ELR (cell line): ENCODE measurements at places on chromosomes 1 and 21.
A peak's percentile ranks its signal among the peaks of the same experiment; 100 is the strongest.

GRCh38 chr1:74368335-74368734 lies 133.1 kb downstream of the TNNI3K start:
- peak; percentile 46 for DNase-seq

- no peak for DNase-seq
Measured at GRCh38 chr1:155127967-155128754, 485 bp downstream of the EFNA1 start.

GRCh38 chr1:229111703-229112319 lies 159.1 kb upstream of the RAB4A start:
- no peak for DNase-seq

GRCh38 chr1:111145542-111145941 lies 5.5 kb downstream of the CEPT1 start:
- DNase-seq, result no peak

DNA sequence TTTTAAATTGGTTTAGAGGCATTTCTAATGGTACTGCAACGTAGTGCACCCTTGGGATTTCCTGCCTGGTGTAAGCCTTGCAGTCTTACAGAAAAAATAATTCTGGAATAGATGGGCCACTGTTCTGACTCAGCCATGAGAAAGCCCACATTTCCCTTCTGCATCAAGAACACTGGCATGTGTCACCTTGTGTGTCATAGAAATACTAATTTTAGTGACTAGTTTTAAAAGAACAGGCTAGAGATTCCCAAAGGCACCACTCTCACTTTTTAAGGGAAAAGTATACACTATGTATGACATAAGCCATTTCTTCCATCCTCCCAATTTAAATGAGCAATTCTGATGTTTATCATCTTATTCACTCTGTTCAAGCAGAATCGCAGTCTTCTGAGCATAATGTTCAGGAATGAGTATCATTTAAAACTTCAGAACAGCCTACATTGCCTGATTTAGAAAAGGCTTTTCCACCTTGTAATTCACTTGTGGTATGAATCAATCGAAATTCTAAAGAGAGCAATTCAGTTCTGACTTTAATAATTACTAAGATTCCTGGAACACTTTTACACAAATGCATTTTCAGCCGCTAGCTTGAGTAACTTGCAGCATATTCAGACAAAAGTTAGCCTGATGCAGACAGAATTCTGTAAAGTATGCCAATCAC lies 18.8 kb downstream of the RGS13 start:
- peak; percentile 91 for DNase-seq

DNA sequence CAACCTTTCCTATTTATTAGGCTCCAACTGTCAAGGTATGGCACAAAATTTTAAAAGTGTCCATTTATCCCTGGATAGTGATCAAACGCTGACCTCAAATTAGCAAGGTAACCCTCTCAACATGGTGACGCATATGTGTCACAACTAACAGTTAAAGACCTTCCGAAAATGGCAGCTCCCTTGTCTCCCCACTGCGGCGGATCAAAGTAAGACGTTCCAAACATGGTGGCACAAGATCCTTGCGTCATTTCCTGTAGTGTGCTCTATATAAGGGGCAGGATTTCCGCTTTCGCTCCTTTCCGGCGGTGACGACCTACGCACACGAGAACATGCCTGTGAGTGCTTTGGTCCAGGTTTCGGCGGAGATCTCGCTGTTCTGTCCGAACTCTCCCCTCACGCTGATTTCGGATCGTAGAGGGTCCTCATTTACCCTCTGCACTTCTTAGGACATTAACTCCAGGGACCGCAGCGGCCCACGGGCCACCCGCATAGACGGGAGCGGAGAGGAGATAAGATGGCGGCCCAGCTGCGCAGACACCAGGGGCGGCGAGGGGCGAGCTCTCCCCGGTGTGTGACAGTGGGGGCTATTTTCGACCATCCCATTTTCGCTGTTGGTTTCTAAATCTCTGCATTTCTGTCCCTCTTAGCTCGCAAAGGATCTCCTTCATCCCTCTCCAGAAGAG lies at the start of gene RPS27:
Gene RPS27 (plus strand): TSS at position 295 of the 683 bp plus-strand sequence. CDS start 35 bp downstream, at position 330.
- DNase-seq, result peak; percentile 99

DNA sequence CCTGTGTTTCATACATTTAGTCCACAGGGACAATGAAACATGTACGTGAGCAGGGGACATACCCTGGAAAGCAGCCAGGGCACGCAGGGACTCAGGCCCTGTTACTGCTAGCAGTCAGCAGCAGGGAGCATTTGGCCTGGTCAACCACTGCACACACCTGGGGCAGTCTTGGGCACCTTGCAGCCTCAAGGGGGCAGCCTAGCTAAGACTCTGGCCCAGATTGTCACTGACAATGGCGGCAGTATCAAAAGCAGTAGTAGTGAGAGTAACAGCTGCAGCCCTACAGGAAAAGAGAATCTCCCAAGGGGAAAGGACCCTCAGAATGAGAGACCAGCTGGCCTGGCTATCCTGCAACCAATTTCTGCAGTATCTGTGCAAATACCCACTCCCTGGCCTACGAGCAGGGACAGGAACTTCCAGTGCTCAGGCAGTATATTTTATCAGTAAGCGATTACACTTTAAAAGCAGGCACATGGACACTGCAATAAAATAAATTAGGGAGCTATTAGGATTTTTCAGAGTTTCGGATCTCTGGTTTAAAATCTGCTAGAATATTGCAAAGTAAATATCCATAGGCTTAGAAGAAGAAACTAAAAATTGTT lies 475.6 kb downstream of the LTN1 start:
- DNase-seq, result peak; percentile 69

DNA sequence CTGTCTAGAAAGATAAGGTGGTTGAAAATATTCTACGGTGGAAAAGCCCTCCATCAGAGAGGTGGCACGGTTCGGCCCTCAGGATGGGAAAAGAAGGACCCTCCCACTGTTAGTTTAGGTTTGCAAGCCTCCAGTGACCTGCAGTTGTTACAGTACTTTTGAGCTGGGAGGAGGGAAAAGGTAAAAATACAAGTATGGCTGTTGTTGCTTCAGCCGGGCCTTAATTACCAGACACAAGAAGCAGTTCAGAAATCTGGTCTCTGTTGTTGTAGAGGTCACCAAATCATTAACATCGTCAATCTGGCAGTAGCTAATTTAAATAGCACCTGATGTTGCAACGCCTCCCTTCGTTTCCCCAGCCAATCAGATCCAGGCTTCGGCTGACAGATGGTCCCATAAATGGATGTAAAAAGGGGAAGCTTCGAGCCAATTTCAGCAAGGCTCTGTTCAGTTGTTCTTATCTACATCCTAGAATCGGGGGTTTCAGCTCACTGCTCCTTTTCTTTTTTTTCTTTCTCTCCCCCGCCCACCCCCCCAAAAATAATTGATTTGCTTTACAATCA lies at the start of gene ELAVL4:
Gene ELAVL4 (plus strand): TSS at position 424 of the 563 bp plus-strand sequence. CDS start 270 bp downstream, outside the sequence.
- DNase-seq, result no peak

DNA sequence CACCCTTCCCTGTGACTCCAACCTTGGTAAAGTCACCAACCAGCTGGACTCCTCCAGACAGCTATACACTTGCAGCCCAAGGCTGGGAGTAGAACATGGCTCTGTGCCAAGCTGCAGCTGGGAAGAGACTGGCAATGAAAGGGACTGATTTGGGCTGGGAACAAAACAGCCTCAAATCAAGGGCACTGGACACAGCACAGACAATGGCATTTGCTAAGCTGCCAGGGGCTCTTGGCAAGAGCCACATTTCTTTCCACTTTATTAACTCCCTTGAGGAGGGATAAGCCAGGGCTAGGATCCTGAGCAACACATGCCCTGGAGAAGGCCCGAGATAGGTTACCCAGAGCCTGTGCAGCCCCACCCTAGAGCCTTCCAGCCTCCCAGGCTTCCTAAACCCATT lies 12.0 kb downstream of the SYT11 start:
- DNase-seq, result no peak

DNA sequence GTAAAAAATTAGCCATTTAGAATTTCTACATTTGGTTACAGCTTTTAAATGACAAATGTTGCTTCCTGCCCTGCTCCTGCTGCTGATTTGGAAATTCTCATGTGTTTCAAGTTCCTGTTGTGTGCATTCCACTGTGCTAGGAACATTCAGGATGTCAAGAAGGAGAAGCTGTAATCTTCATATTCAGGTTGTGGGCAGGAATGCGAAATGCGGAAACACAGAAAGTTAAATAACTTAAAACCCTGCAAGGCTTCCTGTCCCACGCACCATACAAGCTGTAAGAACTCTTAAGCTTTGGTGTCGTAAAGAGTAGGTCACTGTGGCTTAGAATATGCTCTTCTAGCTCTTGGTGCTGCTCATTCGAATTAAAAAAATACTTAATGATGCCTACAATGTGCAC lies 52.6 kb downstream of the S100B start:
- no peak for DNase-seq

- no peak for DNase-seq
Measured at GRCh38 chr1:184152974-184153373, 101.4 kb downstream of the TSEN15 start.

DNA sequence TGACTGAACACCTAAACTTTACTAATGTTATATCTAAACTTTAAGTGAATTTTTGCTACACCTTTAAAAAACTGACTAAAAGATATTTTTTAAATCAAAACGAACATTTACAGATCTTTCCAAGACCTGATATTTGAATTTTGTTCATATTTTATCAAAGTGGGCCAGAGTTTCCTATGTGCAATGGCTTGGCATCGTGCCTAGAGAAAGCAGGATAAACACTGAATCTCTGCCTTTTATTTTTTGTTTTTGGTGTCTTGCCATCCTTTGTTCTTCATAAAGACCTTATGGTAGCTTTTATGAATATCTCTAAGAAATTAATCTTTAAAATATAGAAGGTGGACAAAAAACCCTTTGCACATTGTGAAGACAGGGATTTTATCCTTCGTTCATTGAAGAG lies 25.8 kb upstream of the VPS26C start:
- no peak for DNase-seq

DNA sequence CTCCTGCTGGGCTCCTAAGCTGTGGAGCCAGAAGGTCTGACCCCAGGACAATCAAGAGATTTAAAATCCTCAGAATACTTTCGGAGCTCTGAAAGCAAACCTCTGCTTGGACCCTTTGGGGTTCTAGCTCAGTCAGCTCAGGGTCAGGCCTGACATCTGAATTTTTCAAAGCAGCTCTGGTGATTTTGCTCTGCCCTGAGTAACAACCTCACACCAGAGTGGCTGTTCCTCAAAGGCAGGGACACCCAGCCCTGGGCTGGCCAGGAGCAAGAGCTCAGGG lies 11.9 kb downstream of the SLC1A7 start:
- DNase-seq, result no peak
